ENCODE measurements at places on chromosomes 11 and 22.

DNA sequence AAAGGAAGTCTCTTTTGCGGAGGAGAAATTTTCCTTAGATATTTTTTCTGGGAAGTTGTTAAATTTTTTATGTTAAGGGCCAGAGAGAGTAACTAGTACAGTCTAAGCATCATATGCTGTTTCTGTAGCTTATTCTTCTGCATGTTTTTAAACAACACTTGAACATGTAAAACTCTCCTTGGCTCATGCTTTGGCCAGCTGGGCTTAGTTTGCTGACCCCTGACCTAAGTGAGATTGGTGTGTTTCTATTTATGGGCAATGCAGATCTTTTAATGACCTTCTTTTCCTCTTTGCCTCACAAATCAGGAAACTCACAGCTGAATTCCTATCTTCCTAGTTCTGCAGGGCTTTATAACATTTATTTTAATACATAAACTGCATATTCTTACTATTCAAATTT is 942.5 kb downstream of the OPCML start:
- no peak for DNase-seq

DNA sequence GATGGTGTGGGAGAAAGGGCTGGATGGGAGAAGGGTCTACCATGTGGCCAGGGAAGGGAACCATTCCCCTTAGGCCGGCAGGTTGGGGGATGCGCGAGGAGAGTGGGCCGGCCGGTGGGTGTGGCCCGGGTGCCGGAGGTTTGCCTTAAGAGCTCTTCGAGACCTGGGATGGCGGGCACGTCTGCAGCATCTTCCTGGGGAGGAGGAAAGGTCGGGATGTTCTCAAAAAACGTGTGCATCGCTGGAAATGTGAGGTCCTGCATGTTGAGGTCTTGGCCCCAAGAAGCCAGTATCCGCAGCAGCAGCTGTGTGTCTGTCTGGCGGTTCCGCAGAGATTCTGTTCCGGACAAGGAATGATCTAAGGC is 1.4 kb downstream of the NAV2 start:
- no peak for DNase-seq

GRCh38 chr11:23406131-23406819 is 546.0 kb upstream of the CCDC179 start:
- DNase-seq, result no peak

GRCh38 chr22:43434275-43434927 is 22.6 kb downstream of the MPPED1 start:
- no peak for DNase-seq
